ENCODE measurements at places on chromosomes 1 and 21.

GRCh38 chr1:25748531-25749205 is 51.3 kb upstream of the SELENON start:
- DNase-seq = no peak

DNA sequence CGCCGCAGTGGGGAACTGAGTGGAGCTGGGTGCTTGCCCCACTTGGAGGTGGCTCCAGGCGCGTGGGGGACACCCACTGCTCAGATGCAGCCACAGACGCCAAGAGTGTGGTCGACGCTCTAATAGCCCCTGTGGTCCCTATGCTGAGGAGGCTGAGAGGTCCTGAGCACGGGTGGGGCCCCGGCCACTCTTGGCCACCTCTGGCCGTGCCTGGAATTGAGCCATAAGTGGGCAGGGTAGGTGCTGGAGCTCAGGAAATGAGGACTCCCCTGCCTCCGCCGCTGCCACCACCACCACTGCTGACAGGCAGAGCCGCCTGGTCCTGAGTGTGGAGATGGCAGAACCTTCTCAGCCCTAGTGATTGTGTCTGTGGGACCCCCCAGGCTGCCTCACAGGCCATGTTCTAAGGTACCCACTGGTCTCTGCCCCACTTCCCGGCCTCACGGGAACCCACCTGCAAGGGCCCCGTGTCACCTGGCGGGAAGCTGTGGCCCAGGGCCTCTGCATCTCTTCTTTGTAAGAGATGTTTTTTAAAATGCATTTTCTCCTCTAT is 34.6 kb upstream of the DIP2A start:
- no peak for DNase-seq

DNA sequence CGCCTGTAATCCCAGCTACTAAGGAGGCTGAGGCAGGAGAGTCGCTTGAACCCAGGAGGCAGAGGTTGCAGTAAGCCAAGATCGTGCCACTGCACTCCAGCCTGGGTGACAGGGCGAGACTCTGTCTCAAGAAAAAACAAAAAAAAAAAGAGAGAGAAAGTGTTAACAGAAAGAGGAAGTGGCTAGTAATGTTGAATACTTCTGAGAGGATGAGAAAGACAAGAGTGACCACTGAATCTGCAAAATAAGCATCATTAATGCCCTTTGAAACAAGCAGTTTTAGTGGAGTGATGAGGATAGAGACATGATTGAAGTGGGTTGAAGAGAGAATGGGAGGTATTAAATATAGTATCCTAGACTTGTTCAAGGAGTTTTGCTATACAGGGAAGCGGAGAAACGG is 11.7 kb downstream of the MPZ start:
- no peak for DNase-seq

- peak; percentile 93 for DNase-seq
Observed at GRCh38 chr1:47569681-47570470, 132.0 kb downstream of the FOXD2 start.

- peak; percentile 33 for DNase-seq
Observed at GRCh38 chr1:3775490-3776230, 3.1 kb downstream of the SMIM1 start.

GRCh38 chr21:41966041-41966833 is 12.4 kb upstream of the C2CD2 start:
- no peak for DNase-seq

DNA sequence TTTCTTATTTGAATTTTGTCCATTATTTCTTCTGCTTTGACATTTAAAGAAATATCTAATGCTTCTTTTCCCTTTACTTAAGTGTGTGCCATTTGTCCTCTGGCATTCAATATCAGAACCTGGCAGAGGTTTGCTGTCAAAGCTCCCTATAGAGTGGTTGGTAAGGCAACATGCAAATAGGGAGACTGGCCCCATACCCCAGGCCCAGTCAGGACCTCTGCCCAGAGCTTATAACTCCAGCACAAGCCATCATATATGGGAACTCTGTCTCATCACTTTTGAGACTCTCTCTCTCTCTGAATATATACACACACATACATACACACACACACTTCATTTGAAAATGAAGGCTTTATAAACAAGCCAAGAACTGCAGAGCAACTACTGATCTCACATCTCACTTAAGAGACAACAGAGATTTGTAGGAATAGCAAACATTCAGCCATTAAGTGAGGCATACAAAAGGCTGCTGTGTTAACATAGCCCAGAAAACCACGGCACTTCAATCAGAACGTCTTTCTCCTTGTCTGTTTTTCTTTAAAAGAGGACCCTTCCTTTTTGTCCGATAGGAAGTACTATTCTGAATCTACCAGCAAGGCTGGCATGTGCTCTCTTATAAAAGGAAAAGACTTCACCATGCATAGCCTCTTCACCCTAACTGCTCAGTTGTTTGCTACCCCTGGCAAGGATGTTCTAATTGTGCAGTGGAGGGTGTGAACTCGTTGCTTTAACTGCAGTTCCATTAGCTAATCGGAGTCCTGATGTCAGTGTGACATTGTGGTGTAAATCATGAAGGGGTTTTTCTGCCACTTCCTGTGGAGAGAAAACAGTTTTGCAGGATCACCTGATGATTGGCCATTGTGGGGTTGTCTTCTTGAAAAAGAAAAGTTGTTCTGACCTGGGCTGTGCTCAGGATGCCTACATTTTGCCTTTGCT is 101.7 kb downstream of the NR5A2 start:
- DNase-seq = no peak

- DNase-seq = peak; percentile 70
Observed at GRCh38 chr1:240091614-240092300, at the start of gene FMN2. TSS of gene FMN2 (plus strand) at chr1:240091883. CDS start at chr1:240092110, 227 bp downstream.

GRCh38 chr1:99525331-99525730 is 120.6 kb upstream of the PALMD start:
- DNase-seq = peak; percentile 25

All from AG10803 (cell line).